Cortex of kidney (tissue), 1 donor: ENCODE measurements at places on chromosomes 1 and 21.

- DNase-seq, result no peak
These were observed at the start of gene OLIG2 for GRCh38 chr21:33025489-33026442. OLIG2 (plus strand) TSS chr21:33025935; CDS start chr21:33026863, 928 bp downstream.

DNA sequence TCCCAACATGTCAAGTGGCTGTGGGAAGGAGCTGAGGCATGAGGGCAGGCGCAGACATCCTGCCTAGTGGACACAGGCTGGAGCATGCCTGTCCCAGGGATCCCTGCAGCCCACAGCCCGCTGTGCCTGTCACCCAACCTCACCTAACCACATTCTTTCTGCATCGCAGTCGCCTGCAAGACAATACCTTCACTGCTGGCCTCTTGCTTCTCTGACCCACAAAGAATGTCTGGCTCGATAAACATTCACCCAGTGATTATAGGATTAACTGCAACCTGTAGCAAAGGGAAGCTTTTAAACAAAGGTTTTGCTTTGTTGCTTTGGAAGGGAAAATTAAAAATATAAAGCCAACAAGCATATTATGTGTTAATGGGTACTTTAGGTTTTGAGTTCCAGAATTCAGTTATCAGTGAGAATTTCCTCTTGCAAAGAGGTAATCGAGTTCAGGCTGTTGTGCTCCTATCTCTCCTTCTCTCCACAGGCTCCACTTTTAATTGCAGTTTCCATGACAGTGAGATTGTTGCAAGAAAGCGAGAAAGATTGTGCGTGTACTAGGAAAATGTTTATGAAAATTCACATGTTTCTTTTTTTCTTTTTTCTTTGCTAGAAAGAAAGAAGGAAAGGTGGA lies 40.0 kb upstream of the ZNF648 start:
- DNase-seq, result no peak

DNA sequence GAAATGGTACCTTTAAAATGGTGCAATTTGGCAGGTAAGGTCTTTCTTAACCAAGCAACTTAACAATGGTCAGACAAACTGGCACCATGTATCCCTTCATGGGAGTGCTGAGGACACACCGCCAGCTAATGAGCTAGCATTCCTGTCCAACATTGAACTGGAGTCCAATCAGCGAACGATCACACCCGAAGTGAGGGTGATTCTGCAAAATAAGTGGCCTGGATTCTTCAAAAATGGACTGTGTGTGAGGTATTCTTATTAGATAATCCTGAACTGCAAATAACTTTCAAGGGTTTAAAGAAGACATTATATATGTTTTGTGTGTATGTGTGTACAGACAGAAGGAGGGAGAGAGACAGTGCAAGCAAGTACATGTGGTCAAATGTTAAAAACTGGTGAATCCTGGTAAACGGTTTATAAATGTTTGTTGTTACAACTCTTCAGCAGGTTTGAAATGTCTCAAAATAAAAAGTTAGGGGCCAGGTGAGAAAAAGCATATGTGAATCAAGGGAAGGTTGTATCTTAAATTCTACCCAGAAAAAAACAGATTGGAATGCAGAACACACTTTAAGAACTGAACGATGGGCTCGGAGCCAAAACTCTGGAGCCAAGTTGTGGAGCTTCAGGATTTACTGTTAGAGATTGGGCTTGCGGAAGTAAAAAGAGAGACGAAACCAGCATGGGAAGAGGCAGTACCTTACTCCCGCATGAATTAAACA lies 20.9 kb downstream of the GADD45A start:
- DNase-seq, result no peak

DNA sequence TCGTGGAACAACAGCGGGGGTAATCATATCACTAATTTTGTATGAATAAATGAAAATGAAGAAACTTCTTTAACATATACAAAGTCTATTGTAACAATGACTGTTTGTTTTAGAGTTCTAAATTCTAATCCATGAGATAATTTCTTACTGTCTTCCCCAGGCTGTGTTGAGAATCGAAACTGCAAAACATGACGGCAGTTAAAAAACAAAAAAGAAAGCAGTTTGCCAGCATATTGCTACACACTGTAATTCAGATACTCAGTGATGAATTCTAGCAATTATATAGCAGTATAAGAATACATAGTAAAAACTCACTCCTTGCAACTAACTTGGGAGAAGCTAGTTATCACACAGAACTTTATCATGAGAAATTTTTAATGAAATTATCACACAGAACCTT lies 22.1 kb downstream of the INSL5 start:
- DNase-seq, result no peak

DNA sequence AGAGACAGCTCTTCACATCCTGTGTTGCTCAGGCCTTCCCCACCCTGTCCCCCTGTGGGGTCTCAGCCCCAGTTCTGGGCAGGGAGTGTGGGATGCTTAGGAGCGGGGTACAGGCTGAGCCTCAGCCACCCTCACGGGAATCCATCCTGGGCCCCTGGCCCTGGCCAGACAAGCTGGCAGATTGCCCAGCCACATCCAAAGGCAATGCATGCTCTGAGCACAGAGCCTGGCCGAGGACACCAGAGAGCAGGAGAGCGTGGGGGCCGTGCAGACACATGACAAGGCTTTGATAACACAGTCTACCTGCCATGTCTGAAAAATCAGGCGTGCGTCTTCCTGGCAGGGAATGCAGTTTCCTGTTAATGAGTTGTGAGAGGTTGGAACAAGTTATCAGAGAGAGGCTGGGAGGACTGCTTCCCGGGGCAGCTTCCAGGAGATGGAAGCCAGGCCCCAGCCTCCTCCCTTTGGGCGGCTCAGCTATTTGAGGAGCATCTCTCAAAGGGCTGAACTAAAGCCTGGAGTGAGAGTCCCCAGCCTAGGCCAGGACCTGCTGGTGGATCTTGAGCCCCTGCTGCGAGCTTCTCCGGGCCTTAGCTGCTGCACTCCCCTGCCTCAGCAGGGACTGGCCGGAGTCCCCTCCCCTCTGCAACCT lies 72.2 kb upstream of the SELENON start:
- DNase-seq, result no peak

- DNase-seq, result no peak
These were observed 155.4 kb downstream of the PGBD5 start for GRCh38 chr1:230270559-230271281.
